Daoy (cell line): ENCODE measurements at places on chromosomes 5 and 9. TPM values are rescaled to one million over a fixed set of nuclear protein-coding genes. Genes with fewer than 3 reads are reported as not detected.

The SEC61B gene
- 152 and 173 TPM in 2 replicates for total RNA-seq

The BHMT2 gene
- total RNA-seq, result 3.4 and 8.0 TPM in 2 replicates

The ZNF354C gene
- total RNA-seq, result 2.7 and 3.7 TPM in 2 replicates

The FGF1 gene
- total RNA-seq, result 0.33 and 0.63 TPM in 2 replicates

The MAP1B gene
- total RNA-seq, result 40.1 and 44.0 TPM in 2 replicates

The PCDHA10 gene
- 0.68 and 3.3 TPM in 2 replicates for total RNA-seq

The ISOC1 gene
- total RNA-seq, result 35.6 and 37.4 TPM in 2 replicates

The KCNV2 gene
- not detected in 2 replicates for total RNA-seq

The PTGS1 gene
- 0.51 TPM in 1 of 2 replicates, not detected in the other for total RNA-seq

The GCNT1 gene
- total RNA-seq, result 5.5 and 6.4 TPM in 2 replicates

The MZB1 gene
- total RNA-seq, result not detected in 2 replicates

The IL9 gene
- total RNA-seq, result not detected in 2 replicates
